ENCODE measurements at places on chromosomes 6 and 20.

- no peak for DNase-seq
Observed at GRCh38 chr6:159887146-159887545, 3.6 kb upstream of the MAS1 start.

- DNase-seq = no peak
Observed at GRCh38 chr6:88856566-88856965, 106.9 kb downstream of the RNGTT start.

GRCh38 chr20:54131675-54132611 is 41.8 kb downstream of the CYP24A1 start:
- no peak for DNase-seq

- DNase-seq = no peak
Observed at GRCh38 chr6:77502981-77503380, 39.7 kb upstream of the HTR1B start.

- DNase-seq = no peak
Observed at GRCh38 chr20:46715292-46715756, 5.9 kb downstream of the SLC2A10 start.

DNA sequence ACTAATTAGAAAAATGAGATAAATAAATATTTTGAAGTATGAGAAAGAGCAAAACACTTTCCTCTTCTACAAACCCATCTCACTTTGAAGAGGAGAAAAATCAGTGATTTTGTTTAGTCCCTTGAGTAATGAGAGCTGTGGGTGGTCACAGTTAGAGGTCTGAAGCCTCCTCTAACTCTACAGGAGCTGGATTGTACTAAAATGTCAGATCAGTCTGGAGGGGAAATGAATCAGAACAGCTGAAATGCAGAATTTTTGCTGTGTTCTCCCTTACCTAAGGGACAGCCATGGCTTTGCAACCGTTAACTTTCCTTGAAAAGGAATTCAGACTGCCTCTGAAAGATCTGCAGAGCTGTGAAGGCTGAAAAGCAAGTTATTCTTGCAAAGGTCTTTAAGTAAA is 11.4 kb upstream of the RFPL4B start:
- no peak for DNase-seq

DNA sequence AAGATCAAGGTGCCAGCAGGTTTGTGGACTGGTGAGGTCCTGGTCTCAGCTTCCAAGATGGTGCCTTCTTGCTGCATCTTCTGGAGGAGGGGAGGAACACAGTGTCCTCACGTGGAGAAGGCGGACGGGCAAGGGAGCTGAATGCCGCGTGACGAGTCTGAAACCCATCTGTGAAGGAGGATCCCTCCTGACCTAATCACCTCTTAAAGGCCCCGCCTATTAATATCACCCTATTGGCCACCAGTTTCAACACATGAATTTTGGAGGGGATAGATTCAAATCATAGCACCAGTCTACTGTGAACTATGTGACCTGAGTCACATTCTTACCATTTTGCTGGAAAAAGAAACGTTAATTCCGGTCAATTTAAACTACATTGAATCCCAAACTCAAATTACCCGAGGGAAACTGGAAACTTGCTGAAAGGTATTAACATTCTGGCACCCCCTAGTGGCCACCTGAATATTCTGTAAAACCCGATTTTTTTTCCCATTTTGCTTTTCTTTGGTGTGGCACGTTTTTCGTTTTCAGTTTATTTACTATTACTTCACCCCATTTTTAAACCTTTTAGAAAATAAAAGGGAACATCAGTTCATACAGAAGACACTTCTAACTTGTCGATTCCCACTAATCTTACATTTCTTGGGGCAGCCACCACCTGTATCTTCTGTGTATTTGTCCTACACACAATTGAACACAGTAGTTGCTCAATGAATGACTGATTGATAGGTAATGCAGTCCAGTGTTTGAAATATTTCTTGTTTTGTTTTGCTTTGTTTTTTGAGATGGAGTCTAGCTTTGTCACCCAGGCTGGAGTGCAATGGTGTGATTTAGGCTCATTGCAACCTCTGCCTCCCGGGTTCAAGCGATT is 17.9 kb upstream of the CCDC170 start:
- no peak for DNase-seq

GRCh38 chr20:6914986-6915385 is 147.5 kb downstream of the BMP2 start:
- no peak for DNase-seq

GRCh38 chr20:44034965-44035635 is 120.4 kb downstream of the TOX2 start:
- DNase-seq = no peak

GRCh38 chr6:127069659-127070279 is 48.7 kb upstream of the RSPO3 start:
- no peak for DNase-seq

GRCh38 chr20:49870261-49870660 is 45.1 kb downstream of the SPATA2 start:
- no peak for DNase-seq

GRCh38 chr6:8829796-8830195 is 394.5 kb upstream of the SLC35B3 start:
- DNase-seq = no peak

GRCh38 chr6:149963212-149963461 is 606 bp upstream of the ULBP1 start:
- DNase-seq = peak; percentile 52

GRCh38 chr6:13653296-13653695 is 38.2 kb downstream of the NOL7 start:
- DNase-seq = no peak

- DNase-seq = no peak
Observed at GRCh38 chr20:55417836-55418235, 587.5 kb downstream of the CBLN4 start.

DNA sequence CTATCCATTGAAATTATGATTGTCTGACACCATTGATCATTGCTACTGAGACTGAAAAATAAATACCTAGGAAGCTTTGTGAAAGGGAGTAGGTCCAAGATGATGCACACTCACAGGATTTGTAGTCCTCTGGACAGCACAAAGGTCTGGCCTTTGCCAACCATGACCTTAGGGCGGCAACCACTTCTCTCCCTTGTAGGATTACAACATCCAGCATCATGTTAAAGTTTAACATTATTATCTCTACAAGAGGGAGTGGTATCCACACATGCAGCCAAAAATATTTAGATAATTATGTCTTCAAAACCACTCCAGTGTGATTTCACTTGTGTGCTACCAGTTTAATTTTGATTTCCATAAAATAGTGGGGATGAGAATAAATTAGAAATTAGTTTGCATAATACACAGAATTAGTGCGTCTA is 51.1 kb upstream of the NHSL1 start:
- DNase-seq = no peak

DNA sequence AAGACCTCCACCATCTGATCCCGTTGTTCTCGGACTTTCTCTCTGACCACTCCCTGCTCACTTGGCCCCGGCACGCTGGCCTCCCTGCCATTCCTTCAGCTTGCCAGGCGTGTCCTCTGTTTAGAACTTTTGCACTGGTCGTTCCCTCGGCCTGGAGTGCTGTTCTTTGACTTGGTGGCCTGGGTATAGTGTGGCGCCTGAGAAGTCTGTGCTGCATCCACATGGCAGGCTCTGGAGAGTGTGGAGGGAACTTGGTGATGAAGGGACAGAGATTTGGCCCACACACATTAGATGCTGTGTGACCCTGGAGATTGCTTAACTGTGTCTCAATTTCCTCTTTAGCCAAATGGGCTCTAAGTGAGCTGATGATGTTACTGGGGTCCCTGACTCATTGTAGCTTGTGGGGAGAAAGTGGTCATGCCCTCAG is 13.0 kb upstream of the TGM2 start:
- DNase-seq = no peak

- DNase-seq = no peak
Observed at GRCh38 chr6:157887892-157888291, 64.8 kb downstream of the SNX9 start.

- DNase-seq = no peak
Observed at GRCh38 chr6:12545619-12546409, 170.8 kb upstream of the PHACTR1 start.

DNA sequence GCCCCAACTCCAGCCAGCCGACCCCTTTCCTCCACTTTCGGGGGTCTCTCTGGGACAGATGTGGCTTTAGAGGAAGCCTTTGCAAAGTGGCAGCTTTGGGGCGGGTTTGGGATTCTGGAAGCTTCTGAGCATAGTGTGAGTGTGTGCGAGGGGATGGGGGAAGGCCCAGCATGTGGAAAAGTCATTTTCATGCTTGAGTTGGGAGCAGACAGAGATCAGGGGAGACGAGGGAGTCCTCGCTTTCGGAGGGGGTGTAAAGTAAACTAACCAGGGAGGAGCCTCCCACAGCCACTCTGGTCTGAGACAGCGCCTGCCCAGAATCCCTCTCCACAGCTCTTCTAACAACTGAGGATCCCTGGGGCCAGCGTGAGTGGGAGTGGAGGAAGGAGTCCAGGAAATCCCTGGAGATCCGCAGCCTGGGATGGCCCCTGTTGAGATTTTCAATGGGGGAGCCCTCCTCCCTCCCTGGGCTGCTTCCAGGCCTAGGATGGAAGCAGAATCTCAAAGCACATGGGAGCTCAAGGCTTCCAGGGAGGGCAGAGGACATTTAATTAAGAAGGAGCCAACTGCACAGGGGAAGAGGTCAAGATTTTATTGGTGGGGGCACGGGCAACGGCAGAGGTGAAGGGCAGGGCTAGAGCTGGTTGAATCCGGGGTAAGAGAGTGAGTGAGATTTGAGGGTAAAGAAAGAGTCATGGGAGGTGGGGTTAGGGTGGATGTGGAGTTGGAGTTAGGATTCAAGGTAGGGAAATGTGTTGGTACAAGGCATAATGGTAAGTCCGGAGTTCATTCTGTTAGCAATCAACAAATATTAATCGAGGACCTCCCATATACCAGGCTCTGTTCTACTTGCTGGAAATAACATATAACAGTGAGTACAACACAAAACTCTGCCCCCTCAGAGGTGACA is 102.3 kb upstream of the FOXP4 start:
- no peak for DNase-seq

GRCh38 chr6:125124049-125124669 is 29.4 kb upstream of the TPD52L1 start:
- no peak for DNase-seq

DNA sequence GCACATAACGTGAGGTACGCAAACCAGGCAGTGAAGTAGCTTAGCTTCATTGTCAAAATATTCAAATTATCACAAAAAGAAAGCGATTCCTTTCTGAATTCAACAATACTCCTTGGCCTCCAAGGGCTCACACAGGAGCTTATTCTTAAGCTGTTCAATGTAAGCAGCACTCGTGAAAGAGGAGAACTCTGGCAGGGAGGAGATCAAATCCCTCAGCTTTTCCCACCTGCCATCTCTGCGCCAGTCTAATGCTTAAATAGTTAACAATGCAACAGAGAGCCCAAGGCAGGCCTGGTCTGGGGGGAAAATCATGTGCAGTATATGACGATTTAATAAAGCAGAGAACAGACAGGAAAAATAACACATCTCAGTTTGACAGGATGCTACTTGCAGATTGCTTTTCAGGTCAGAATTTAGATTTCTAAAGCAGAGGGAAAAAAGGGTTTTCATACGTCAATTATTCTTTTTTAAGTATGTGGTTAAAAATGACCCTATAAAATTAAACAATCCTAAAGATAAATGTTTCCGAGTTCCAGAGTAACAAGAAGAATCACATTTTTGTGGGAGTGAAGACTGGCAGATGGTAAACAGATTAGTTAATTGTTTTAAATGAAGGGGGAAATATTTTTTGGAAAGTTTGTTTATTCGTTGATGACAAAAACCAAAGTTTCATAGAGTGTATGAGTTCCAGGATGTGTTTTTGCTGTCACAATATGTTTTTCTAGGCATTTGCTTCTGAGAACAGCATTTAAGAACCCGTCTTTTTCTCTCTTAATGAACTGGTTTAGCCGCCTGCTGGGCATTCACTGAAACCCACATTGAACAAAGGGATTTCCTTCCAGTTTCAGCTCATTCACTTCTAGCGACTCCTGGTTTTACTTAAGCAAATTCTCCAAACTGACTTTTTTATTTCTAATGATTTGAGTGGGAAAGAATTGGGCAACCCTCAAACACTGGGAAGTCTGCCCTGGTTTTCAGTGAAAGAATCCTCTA is 45.9 kb downstream of the PLAGL1 start:
- no peak for DNase-seq

DNA sequence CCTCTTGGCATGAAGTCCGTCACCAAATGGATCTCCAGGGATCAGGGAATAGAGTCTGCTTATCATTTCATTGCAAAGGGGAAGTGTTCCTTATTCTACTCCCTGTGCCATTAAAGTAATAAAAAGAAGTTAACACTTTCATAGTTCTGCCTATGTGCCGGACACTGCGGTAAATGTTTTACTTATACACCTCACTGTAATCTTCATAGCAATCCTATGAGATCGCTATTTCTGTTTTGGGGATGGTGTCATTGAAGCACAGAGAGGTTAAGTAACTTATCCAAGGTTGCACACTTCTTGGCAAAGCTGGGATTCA is 177.7 kb downstream of the TSHZ2 start:
- DNase-seq = no peak

DNA sequence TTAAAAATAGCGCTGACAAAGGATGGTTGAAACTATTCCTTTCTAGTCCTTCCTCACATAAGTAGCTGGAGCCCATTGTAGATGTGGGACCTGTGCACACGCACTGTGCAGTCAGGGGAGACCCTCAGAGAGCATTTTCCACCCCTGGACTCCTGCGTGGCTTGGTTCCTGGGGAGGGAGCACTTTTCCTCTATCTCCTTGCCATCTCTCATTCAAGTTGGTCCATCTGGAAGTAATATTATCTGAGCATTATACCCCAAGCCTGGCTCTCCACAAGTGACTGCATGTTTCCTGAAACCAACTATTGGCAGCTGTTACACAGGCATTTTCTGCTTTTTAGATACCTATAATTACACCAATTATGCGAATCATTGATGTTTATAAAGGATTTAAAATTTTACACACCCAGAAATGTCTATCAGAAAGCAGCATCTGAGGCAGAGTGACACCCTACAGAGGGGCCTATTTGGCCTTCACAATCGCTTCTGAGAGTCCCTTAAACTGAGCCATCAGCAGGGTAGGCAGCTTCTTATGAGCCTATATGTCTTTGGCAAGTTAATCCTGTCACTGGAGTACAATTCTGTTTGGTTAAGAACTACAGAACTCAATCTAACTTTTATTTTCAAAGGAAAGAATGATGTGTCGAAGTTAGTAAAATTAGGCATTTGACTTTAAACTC is 18.7 kb downstream of the SOX4 start:
- DNase-seq = no peak

GRCh38 chr6:101118136-101118396 is 236.9 kb upstream of the ASCC3 start:
- DNase-seq = no peak

- DNase-seq = no peak
Observed at GRCh38 chr6:134654751-134655150, 295.1 kb downstream of the ALDH8A1 start.

GRCh38 chr6:89952686-89953085 is 58.4 kb downstream of the GJA10 start:
- no peak for DNase-seq

- DNase-seq = peak; percentile 32
Observed at GRCh38 chr6:25014791-25015560, 79.2 kb upstream of the RIPOR2 start.

- DNase-seq = no peak
Observed at GRCh38 chr20:36472637-36473090, 68.7 kb upstream of the MYL9 start.

DNA sequence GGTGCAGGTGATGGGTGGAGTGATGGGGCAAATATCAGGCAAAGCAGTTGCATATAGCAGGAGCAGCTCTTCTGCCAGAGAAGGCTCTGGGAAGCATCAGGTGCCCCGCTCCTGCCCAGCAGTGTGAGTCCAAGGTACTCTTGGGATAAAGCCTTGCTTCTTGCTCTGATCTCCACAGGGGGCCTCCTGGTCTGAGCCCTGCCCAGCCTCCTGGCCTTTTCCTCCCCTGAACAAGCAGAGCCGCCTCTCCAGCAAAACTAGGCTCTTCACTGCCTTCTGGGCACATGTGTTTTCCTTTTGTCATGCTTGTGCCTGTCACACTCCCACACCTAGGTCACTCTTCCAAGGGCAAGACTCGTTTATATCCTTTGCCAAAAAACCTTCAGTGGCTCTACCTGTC is 34.3 kb downstream of the SIRPA start:
- no peak for DNase-seq

Measured in nucleus accumbens (tissue), 56 donors.